Stimulated activated CD8-positive, alpha-beta memory T cell treated with anti-CD3 and anti-CD28 coated beads, Interleukin-7, amount 100 ng/mL, for 1 hour (primary cell): ENCODE measurements at places on chromosomes 4 and X.

DNA sequence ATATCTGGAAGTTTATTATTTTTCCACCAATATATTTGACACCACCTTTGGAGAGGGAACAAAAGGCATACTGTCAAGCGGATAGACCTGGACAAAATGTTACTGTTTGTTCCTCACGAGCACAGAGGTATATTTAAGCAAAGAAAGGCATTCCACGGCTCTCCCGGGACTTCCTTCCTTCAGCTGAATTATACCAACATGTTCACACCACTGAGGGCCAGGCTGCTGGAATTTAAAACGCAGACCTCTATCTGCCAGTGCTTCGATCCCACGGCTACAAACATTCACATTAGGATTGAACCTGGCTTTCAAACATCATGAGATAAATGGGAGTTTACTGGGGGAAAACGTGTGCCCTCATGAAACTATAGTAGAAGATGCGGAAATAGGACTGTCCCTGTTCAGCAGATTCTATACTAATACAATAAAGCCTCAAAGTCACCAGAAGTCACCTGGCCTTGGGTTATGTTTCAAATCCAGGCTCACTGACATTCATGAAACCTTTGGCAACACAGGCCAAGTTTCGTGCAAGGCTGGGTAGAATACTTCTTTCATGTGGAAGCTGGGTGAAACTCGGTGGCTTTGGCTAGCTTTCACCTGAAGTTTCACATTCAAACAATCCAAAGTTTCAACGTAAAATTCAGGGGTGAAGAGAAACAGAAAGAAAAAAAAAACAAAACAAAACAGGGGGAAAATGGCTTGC, 39.5 kb downstream of the SORBS2 start:
- no peak for DNase-seq

DNA sequence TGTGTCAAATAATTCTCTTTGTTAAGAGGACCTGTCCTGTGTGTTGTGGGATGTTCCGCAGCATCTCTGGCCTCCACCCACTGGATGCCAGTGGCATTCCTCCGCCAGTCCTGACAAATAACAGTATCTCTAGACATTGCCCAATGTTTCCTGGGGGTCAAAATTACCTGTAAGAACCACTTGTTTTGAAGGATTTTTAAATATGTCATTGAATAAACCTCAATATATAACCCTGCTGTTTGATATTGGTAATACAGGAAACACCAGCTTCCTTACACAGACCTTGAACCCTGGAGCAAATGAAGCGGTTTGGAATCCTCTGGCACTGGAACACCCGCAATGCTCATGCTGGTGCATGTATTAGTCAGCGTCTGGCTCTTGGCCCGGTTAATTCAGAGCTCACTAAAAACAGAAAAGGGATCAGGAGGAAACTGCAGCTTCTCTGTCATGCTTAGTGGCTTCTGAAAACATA, 101.3 kb downstream of the TBL1X start:
- no peak for DNase-seq

GRCh38 chrX:48520976-48521352, 644 bp upstream of the EBP start:
- DNase-seq, result no peak

DNA sequence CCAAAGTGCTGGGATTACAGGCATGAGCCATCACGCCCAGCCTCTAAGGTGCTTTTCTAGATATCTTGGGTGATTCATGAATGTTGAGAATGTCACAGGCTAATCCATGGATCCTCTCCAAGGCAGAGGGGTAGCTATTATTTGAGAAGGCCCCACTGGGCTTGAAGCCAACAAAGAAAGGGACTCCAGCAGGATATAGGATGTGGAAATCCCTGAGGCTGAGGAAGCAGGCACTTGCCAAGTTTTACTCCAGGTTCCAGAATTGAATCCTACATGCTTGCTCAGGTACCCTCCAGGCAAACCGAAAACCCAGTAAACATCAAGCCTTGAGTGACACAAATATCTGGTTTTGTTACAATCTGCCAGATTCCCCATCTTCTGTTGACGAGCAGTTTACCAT, 15.8 kb downstream of the NLGN3 start:
- no peak for DNase-seq

DNA sequence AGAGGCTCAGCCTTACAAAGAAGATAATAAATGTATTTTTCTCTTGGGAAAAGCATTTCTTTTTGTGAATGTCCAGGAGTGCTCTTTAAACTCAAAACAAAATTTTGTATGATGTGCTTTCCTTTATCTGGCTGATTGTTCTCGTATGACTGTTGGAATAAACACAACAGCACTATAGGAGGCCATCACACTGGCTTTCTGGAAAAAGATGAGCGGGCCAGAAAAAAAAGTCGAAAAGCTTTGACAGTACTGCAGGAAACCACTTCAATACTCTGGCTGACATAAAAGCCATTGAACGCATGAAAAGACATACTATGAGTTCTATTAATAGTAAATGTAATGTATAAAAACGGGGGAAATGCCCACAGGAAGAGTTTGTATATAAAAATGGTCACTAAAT, 64.7 kb upstream of the CTSO start:
- no peak for DNase-seq

- DNase-seq, result no peak
Measured at GRCh38 chrX:36443007-36443406, 523.5 kb downstream of the CFAP47 start.

GRCh38 chr4:3066836-3067400, 7.4 kb downstream of the HTT-AS start:
- no peak for DNase-seq

DNA sequence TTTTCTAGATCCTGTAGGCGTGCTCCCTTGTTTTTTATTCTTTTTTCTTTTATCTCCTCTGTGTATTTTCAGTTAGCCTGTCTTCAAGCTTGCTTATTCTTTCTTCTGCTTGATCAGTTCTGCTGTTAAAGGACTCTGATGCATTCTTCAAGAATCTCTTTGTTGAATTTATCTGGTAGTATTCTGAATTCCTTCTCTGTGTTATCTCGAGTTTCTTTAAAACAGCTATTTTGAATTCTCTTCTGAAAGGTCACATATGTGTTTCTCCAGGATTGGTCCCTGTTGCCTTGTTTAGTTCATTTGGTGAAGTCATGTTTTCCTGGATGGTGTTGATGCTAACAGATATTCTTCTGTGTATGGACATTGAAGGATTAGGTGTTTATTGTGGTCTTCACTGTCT, 15.3 kb downstream of the RAB33B start:
- no peak for DNase-seq

GRCh38 chr4:23312686-23313085, 577.2 kb downstream of the PPARGC1A start:
- DNase-seq, result no peak
